ENCODE measurements at places on chromosomes 16 and 17. TPM values are rescaled to one million over a fixed set of nuclear protein-coding genes. Genes with fewer than 3 reads are reported as not detected.

GRCh38 chr16:66188917-66189725 lies 177.4 kb upstream of the CDH5 start:
- no peak for DNase-seq

DNA sequence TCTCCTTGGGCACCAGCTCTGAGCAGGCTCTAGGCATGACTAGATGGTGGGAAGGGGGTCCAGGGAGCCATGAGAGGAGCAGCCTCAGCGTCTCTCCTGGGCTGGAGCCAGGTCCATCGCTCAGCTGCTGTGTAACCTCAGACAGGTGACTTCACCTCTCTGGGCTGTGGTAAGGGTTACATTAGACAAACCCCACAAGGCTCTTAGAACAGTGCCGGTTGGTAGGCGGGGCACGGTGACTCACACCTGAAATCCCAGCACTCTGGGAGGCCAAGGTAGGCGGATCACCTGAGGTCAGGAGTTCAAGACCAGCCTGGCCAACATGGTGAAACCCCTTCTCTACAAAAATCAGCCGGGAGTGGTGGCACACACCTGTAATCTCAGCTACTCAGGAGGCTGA lies 18.1 kb upstream of the NPTX1 start:
- DNase-seq = no peak

- DNase-seq = peak; percentile 2
Observed at GRCh38 chr17:73998653-73999645, 204.5 kb upstream of the RPL38 start.

GRCh38 chr17:2985318-2985717 lies 78.1 kb downstream of the OR1D5 start:
- no peak for DNase-seq

DNA sequence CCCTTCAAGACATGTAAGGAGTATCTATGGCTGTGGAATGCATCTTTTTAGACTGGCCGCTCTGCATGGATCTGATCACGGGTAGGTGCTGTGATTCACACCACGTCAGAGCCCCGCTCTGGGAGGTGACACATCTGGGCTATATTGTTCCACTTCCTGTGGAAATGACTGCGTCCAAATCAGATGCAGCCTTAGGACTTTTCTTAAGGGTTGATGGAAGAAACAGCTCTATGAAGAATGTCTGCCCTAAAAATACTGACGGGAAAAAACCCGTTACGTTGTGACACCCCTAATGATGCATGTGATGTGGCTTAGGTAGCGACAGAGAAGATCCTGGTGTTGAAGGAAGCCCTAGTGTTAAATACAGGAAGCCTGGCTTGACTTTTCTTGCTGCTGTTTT lies 12.2 kb downstream of the BANP start:
- DNase-seq = peak; percentile 45

DNA sequence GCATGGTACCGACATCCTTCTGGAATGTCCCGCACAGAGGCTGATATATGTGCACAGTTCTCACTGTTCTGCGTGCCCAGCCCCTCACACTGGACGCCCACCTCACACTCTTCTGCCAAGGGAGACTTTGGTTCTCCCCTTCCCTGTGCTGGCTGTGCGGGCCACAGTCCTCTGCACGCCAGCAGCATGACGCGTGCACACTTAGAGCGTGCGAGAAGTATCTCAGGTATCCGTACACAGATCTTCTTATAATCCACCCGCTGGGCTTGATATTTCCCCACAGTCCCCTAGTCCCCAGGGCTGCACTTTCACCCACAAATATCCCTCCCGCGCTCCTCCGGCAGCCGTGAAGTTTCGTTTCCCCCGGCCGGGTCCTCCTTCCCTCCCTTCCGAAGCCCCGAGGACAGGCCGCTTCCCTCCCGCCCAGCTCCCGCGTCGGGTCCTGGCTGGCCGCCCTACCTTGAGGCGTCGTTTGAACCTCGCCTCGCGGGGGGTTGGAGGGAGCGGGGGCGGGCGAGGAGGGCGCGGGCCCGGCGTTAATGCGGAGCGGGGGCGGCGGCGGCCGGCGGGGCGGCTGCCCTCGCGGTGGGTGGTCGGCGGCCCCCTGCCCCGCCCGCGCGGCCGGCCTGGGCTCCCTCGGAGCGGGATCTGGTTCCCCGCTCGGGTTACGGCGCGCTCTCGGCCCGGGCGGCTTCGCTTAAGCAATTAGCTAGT lies 5.0 kb upstream of the FOXF1 start:
- no peak for DNase-seq

Gene GALR2
- not detected for total RNA-seq

Gene CES3
- 1.3 TPM for total RNA-seq

Gene RSAD1
- 9.2 TPM for total RNA-seq
